ENCODE measurements at places on chromosomes 3 and 15. TPM values are rescaled to one million over a fixed set of nuclear protein-coding genes. Genes with fewer than 3 reads are reported as not detected.

DNA sequence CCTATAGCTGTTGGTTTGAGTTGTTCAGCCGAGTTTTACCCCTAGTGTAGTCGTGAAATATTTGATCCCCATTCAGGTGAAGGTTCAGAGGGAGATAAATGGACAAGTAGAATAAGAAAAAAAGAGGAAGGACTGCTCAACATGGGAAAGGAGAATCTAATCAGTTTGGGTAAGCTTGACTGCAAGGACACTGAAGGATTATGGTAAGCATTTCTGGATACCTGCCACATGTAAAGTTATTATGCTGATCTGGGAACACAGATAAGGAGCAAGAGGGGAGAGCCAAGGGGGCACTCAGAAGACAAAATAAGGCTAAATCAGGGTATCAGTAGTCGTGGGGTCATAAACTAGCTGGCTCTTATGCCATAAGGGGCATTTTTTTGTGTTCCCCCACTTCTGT is 49.9 kb downstream of the TFG start:
- no peak for DNase-seq

GRCh38 chr3:103992469-103992868 is 1374.2 kb upstream of the ALCAM start:
- DNase-seq, result no peak

DNA sequence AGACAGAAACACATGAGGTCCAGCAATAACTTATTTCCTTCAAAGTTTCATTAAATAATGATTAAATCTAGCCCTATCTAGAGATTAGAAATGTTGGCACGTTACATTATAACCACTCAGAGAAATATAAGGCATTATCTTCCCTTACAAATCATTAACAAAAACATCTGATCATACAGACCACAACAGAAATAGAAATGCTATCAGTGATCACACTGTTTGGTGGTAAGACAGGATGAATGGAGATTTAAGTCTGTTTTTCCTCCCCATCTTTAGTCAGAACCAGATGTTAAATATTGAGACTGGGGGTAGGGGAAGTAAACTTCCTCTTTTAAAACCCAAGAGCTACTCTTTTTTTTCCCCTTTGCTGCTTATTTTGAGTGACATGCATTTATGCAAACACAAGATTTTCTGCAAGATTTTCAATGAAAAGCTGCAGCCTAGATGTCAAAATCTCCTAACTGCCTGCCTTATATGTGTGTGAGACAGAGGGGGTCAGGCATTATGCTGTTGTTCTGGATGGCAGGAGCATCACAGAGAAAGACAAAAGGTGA is 70.4 kb downstream of the CBLB start:
- DNase-seq, result no peak

DNA sequence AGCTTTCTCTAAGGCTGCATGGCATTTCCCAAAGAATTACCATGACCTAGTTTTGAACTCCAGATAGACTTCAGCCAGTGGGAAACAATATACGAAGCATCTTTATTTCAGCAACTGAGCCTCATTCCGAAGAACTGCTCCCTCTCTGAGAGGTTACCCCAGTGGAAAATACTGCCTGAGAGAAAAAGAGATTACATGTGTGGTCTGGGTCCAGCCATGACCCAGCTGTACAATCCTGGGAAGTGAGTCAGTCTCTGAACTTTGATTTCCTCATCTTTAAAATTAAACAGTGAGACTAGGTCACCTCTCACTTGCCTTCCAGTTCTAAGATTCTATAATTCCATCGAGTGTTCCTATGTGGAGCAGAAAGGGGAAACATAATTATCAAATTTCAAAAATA is 42.4 kb downstream of the TNIK start:
- DNase-seq, result no peak

DNA sequence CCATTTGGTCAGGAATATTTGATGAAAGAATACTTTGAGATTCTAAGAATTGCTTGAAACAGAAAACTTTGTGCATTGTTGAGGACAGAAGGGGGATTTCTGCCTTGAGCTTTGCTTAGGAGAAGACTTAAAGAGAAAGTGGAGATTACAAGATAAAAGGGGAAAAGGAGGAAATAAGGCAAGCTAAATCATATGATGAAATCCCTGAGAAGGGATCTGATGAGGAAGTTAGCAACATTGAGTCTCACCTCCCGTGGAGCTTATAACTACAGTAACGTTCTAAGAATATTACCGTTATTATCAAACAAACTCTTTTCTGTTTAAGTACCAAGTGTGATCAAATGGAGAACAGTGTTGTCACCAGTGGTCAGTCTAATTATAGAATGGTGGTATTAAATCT is 414.7 kb upstream of the NAALADL2 start:
- no peak for DNase-seq

- DNase-seq, result no peak
Measured at GRCh38 chr3:16538507-16538906, 25.0 kb upstream of the RFTN1 start.

Gene CA12
- 7.9 TPM for total RNA-seq

Gene AMOTL2
- 256 TPM for total RNA-seq

Gene RASL12
- 1.7 TPM for total RNA-seq

Measured in chondrocyte (in vitro differentiated cells).